ENCODE measurements at places on chromosomes 7 and 10.

- DNase-seq: no peak
Observed at GRCh38 chr10:126618466-126618865, 52.0 kb downstream of the C10orf90 start.

- DNase-seq: no peak
Observed at GRCh38 chr10:81874875-81875466, at the start of gene NRG3. Gene NRG3, plus strand, starts transcription at chr10:81875194.

GRCh38 chr10:85767891-85768290, 598.7 kb downstream of the GRID1 start:
- DNase-seq: no peak

- no peak for DNase-seq
Observed at GRCh38 chr10:79331709-79332108, 15.6 kb upstream of the PPIF start.

DNA sequence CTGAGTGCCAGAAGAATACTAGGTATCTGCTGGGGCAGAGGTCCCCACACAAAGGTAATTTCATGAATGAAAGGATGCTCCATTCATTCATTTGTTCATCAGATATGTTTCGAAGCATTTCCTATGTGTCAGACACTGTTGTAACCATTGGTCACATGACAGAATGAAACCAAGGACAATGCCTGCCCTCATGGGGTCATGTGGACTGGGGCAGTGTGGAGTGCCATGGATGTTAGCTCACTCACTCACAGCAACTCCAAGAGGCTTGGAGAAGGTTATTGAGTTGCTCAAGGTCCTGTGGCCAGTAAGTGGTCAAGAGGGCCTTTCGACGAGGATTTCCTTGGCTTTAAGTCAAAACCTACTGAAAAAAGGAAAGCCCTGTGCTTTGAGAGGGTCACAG, 223.5 kb downstream of the ARHGAP12 start:
- DNase-seq: no peak

DNA sequence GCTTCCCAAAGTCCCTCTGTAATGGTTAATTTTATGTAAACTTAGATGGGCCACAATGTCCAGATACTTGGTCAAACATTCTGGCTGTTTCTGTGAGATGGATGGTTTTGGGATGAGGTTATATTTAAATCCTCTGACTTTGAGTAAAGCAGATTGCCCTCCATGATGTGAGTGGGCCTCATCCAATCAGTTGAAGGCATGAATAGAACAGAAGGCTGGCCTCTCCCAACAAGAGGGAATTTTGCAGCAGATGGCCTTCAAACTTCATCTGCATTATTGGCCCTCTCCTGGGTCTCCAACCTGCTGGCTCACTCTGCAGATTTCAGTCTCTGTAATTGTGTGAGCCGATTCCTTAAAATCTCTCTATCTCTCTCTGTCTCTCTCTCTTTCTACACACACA, 362.3 kb downstream of the GRID1 start:
- DNase-seq: no peak

DNA sequence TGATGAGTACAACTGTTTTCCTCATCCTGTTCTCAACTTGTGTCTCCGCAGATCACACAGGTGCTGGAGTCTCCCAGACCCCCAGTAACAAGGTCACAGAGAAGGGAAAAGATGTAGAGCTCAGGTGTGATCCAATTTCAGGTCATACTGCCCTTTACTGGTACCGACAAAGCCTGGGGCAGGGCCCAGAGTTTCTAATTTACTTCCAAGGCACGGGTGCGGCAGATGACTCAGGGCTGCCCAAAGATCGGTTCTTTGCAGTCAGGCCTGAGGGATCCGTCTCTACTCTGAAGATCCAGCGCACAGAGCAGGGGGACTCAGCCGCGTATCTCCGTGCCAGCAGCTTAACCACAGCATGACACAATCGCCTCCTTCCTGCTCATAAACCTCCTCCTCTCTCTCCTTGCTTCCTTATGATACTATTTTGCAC, 126.7 kb upstream of the PRSS58 start:
- DNase-seq: no peak

- DNase-seq: no peak
Observed at GRCh38 chr7:1846331-1847065, 176.4 kb downstream of the ELFN1 start.

DNA sequence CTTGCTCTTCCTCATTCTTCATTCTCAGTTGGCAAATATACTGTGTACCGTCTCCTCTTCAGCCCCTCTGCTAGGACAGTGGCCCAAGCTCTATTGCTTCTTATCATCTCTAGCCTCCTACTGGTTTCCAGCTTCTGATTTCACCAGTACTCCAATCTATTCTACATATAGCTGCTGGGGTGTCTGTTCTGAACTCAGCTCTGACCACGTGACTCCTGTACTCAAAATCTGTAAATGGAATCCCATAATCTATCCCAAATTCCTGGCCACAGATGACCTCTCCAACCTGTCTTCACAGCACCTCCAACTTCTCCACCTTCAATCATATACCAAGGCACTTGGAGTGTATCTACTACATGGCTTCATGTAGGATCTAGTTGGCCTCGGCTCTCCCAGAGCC, 152.9 kb downstream of the NRCAM start:
- DNase-seq: no peak

GRCh38 chr10:62637249-62638061, 167.1 kb upstream of the ADO start:
- DNase-seq: no peak

GRCh38 chr7:11026452-11027359, 53.0 kb downstream of the PHF14 start:
- no peak for DNase-seq

DNA sequence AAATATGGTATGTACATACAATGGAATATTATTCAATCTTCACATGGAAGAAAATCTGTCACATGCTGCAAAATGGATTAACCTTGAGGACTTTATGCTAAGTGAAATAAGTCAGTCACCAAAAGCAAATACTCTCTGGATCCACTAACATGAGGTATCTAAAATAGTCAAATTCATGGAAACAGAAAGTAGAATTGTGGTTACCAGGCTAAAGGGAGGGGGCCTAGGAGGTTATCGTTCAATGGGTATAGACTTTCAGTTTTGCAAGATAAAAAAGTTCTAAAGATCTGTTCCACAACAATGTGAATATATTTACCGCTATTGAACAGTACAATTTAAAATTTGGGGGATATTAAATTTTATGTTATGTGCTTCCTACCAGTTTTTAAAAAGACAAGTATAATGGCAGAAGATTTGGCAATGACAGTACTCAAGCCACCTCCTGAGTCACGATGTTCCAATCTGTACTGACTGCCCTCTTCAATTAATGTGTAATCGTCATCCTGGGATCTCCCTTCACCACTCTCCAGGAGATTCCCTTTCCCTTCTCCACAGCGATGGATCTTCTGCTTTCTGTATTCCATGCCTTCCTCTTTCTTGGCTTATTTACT, 32.3 kb upstream of the IL6 start:
- DNase-seq: no peak

GRCh38 chr10:5047912-5048628, 44.4 kb upstream of the AKR1C2 start:
- DNase-seq: no peak

DNA sequence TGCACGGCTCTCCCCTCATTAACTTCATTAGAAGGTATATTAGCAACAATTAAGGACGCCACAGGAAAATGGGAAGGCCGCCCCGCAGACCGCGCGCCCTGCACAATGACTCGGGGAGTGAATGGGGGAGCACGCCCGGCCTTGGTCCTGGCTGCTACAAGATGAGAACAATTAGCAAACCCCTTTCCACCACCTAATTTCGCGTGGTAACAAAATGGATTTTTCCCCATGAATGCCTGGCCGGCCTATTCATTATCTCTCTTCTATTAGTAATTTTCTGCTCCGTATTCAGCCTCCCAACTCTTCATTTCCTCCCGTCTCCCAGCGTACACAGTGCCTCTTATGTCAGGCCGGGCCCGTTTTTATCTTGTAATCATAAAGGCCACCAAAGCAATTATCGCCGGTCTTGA, 346.9 kb downstream of the DNAJB6 start:
- DNase-seq: no peak

- DNase-seq: no peak
Observed at GRCh38 chr10:14660831-14661230, 113.9 kb downstream of the FAM107B start.

DNA sequence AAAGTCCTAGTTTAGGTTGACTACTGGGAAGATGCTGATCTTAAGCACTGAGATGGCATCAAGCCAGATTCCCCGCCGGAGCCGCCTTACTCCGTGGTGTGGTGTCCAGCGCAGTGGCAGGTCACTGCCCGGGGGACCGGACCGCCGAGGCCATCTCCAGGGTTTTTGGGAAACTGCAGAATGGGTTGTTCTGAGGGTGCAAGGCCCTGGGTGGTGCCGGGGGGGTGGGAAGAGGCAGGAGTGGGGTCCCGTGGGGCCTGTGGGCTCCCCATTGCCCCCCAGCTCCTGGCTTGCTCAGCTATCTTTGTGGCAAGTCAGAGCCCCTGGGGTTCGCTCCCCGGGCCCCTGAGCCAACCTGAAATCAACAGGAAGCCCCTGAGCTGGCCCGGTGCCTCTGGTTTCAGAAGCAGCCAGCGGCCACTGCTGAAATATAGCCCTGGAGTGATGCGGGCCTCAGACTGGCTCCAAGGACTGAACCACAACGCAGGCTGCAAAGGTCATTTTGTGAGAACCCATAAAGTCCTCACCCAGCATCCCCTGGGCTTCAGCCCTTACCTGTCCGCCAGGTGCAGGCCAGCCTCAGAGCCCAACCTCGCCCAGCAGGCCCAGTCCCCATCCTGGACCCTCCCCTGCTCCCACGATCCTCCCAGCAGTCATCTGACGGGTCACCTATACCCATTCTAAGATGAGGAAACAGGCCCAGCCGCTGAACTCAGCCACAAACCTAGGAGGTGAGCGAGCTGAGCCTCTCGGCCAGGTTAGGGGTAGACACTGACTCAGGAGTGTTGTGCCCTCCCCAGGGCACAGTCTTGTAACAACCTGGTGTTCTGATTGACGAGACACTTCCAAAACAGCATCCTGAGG, 102.7 kb downstream of the PDGFA start:
- no peak for DNase-seq

GRCh38 chr10:17821893-17822292, 12.7 kb downstream of the MRC1 start:
- DNase-seq: no peak

DNA sequence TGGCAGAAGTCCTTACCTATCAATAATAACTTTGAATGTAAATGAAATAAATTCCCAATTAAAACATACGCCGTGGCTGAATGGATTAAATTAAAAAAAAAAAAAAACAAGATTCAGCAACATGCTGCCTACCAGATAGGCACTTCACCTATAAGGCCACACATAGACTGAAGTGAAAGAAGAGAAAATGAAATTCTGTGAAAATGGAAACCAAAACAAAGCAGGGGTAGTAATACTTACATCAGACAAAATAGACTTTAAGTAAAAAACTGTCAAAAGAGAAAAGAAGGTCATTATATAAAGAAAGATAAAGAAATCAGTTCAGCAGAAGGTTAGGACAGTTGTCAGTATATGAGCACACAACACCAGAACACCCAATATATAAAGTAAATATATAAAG, 55.3 kb downstream of the TCAF1 start:
- no peak for DNase-seq

DNA sequence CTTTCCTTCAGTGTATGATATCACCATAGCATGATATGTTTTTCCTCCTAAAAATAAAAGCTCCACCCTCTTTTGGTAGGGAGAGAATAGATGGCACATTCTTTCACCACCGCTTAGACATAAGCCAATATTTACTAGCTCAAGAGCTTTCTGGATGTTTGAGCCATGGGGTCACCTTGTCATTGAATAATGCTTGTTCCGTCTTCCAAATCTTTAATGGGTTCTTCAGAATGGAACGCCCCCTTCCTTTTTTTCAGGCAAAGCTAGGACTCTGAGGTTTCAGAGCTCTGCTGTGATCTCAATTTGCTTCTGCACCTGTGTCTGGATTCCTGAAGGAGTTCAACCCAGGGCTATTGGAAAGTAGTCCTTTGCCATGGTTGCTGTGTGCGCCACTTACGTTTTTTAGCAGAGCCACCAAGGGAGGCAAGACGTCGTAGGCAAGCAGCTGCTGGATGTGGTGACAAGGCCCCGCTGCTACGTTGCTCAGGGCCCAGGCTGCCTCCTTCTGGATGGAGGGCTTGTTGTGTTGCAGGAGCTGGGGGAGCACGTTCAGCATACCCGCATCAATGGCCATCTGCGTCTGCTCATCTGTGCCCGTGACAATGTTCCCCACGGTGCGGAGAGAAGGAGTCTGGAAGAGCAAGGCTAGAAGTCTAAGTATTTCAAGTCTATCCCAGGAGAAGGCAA, 23.2 kb downstream of the KPNA7 start:
- no peak for DNase-seq

DNA sequence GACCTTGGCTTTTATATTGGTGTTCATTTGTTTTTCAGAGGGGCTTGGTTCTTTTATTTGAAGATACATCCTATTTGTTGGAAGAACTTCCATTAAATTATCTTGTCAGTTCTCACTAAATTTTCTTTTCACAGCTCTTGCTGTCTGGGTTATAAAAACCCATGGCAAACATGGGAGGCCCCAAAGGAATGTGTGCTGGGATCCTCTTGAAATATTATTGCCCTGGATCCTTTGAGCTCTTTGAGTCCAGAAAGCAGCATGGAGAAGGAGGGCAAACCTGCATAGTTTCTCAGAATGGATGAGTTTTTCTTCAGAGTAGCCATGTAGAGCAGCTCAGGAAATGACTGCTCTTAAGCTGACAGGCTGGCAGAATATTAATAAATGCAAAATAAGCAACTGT, 187.4 kb downstream of the CTTNBP2 start:
- DNase-seq: no peak

GRCh38 chr10:46248651-46249146, 38.1 kb upstream of the ANTXRL start:
- DNase-seq: peak; percentile 41

GRCh38 chr10:122911889-122912484, 1.6 kb downstream of the FAM24A start:
- peak; percentile 15 for DNase-seq

Data from H1 (cell line).